ENCODE measurements at places on chromosomes 1 and 21.

DNA sequence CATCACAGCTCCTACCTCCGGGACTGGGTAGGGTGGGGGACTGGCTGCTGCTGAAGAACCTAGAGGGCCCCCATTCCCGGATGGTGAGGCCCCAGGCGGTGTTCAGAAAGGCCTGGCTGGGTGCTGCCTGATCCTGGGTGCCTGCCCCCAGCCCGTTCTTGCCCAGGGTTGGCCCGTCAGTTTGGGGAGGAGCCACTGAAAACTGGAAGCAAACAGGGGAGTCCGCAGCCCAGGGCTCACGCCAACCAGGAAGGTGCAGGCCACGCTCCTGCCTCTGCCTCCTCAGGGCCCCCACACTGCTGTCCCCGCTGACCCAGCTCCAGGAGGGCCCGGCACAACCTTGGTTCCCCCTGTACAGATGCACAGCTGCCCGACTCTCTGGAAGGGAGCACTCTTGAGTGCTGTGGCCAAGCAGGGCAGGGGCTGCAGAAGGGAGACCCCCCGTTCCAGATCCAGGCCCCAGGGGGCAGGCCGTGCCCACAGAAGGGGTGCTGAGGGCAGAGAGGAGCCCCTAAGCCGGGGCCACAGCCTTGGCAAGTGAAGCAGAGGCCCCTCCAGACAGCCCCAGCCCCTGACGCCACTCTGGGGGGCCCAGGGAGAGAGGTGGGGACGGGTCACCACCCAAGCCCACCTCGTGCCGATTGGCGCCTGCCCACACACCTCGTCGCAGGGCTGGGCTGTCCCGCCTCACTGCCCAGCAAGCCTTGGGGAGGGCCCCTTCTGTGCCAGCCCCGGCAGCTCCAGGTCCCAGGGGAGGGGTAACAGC, 5.5 kb downstream of the C1QTNF12 start:
- no peak for DNase-seq

DNA sequence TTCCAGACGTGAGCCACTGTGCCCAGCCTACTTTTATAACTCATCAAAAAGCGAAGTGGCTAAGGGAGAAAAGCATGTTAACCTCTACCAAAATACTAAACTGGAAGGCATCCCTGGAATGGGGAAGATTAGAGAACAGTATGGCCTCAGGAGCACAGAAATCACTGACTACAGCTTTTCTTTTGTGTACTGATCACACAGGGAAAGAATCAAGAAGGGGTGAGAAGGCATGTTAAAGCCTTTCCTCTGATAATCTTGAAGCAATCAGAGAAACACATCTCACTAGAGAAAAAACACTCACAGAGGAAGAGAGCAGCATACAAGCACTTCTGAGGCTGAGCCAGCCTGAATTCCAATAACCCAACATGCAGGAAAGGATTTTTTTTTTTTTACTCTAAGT, 10.7 kb downstream of the PCAT6 start:
- DNase-seq = no peak

DNA sequence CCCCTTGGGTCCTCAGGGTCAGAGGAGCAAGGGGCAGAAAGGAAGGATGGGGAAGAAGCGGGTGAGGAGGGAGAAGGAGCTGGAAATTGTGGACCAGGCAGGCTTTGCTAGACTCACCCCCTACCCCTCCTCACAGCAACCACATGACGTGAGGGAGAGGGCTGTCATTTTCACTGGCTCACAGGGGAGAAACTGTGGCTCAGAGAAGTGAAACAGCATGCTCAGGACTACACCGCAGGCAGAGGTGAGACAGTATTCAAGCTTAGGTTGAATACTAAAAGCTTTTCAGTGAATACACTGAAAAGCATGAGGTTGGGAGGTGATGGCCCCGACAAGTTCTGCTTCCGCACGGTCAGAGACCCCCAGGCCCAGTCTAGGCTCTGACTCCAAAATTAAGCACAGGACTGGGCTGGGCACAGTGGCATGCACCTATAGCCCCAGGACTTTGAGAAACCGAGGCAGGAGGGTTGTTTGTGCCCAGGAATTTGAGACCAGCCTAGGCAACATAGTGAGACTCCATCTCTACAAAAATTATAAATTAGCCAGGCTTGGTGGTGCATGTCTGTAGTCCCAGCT, 1.2 kb upstream of the CLEC20A start:
- DNase-seq = no peak

DNA sequence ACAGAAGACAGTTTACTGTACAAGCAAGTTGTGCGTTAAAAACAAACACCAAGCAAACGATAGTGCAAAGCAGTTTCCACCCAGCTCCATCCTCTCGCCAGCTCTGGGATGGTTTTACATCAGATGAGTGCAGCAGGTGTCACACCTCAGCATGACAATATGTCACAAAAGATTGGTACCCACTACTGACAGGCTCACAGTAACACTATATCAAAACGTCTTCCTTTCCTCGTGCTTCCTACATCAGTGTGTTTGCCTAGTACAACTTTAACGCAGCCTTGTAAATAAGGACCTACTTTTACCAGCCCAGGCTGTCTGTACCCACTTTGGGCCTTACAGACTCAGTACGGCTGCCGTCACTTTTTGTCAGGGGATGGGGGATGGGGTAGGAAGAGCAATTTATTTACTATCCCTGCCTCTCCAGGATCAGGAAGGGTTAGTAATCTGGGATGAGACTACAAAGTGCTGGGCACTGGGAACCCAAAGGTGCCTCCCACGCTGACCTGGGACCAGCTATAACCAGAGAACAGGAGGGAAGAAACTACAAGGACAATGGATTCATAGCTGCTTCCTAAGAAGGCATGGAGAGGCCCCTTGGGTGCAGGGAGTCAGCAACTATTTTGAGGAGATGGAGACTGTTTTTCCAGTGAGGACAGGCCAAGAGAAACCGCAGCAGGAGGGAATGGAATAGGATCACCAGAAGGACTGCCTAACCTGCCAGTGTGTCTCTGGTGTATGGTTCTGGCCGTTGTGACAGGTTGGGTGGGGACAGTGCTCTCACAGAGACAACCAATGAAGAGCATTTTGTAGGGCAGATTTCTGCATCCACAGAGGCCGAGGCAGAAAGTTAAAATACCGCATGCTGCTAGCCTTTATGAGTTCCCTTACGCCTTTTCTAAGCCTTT, 30.2 kb downstream of the RUNX3 start:
- DNase-seq = no peak

- no peak for DNase-seq
These were observed 26.6 kb downstream of the SMAP2 start for GRCh38 chr1:40399984-40400704.

Data from KBM-7 (cell line).